NB4 (cell line): ENCODE measurements at places on chromosomes 1 and 21.

DNA sequence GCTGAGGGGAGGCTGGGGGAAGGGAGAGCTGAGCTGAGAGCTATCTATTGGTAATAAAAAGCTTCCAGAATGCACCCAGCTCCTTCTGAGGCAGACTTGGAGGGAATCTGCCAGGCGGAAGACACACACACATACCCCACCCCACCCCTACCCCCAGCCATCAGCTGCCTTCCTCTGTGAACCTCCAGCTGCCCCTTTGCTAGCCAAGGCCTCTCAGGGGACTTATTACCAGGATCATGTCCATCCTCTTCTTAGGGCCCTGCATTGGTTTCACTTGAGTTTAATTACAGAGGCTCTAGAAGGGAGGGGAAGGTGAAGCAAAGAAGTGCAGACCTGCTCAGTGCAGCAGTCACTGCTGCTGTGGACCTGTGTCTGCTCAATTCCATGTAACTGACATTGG lies 156.4 kb downstream of the OMA1 start:
- DNase-seq, result no peak

DNA sequence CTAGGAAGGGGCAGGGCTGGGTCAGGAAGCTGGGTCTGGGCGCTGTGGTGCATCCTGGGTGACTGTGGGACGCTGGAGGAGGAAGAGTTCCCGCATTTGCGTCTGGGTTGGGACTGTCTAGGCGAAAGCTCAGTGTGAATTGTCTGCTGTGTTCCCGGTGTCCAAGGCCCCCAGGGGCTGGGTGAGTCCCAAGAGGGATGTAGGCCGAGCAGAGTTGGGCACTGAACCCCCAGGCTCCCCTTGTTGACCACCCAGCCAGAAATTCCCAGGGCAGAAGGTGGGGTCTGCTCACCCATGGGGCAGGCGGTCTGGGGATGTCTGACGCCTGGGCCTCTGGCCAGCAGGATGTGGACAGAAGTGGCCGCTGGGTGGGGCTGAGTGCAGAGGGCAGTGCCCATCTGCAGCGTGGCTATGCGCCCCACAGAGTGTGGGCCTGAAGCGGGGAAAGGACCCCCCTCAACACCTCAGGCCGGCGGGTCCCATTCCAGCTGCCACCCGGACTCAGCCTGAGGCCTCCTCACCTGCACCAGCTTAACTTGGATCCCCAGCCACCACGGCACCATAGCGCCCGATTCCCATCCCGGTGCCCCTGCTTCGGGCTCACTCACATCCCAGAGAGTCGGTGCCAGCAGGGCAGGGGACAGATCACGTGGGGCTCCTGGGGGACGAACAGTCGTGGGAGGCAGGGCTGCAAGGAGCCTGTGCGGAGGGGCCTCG lies 37.0 kb upstream of the POFUT2 start:
- no peak for DNase-seq

DNA sequence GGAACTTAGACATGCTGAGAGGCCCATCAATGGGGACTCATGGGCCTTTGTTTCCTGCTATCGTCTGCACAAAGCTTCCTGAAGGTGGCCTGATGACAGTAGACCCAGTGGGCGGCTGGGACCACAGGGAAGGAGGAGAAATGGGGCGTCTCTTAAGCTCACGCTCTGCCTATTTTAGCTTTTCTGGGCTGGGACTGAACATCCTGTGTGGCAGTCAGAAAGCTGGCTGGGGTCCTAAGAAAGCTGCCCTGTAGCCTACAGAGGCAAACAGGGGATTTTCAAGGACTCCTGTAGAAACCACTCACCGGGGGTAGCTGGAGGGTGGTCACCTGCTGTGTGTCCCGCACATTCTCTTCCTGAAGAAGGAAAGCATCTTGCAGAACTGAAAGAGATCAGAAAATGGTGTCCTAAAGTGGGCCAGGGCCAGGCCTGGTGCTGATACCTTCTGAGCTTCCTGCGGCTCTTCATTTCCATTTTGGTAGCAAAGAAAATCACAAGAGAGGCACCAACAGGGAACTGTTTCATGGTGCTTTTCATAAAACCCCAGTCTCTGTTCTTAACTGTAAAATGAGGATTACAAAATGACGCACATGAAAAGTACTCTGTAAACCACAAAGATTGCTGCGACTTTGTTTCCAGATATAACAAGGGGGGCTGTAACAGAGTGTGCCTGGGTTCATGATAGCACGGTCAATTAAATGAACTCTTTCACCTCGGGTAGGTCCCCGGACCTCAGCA lies 8.6 kb downstream of the ZNF496 start:
- DNase-seq, result no peak

GRCh38 chr1:184053881-184054280 lies 2.4 kb downstream of the TSEN15 start:
- DNase-seq, result no peak

DNA sequence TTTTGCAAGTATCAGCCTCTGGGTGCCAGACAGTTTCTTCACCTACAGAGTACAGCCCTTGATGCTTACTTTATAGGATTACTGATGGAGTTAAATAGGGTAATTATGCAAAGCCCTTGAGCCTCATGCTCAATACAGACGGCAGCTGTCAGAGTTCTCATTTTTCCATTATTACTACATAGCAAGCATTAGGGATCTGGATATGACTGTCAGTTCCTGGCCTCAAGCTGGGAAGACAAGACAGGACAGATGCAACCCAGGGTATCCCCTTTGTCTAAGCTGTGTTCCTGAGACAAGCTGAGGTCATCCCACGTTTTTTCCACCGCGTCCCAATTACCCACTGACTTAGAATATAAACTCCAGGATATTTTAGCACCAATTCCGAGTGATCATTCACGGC lies 94.4 kb downstream of the SLC35F3 start:
- no peak for DNase-seq

- DNase-seq, result peak; percentile 93
Measured at GRCh38 chr1:155208541-155209311, at the start of gene MTX1. Gene MTX1 (plus strand): TSS chr1:155208695. CDS start chr1:155208805, 110 bp downstream.

GRCh38 chr1:154961207-154962155 lies at the start of gene PYGO2:
Gene PYGO2 (minus strand): TSS chr1:154961782. CDS start chr1:154961576, 206 bp downstream.
- DNase-seq, result peak; percentile 88

GRCh38 chr1:107436552-107437241 lies 295.9 kb downstream of the NTNG1 start:
- DNase-seq, result no peak

DNA sequence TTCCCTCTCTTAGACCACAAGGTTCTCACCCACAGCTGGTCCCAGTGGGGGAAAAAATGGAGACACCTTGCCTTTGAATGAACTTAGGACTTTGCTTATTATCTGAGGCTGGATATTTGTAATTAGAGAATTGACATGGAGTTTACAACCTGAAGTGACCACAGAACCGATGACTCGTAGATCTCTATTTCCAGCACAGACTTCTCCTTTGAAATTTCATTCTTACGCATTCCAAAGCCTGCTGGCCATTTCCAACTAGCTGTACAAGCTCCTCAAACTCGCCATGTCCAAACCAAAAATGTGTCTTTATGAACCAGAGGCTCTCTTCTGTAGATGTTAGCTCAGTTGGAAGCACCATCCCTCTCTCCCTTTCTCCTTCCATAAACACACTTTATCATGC lies 12.0 kb downstream of the RAB7B start:
- DNase-seq, result peak; percentile 61
